ENCODE measurements at places on chromosomes 6 and 20.

DNA sequence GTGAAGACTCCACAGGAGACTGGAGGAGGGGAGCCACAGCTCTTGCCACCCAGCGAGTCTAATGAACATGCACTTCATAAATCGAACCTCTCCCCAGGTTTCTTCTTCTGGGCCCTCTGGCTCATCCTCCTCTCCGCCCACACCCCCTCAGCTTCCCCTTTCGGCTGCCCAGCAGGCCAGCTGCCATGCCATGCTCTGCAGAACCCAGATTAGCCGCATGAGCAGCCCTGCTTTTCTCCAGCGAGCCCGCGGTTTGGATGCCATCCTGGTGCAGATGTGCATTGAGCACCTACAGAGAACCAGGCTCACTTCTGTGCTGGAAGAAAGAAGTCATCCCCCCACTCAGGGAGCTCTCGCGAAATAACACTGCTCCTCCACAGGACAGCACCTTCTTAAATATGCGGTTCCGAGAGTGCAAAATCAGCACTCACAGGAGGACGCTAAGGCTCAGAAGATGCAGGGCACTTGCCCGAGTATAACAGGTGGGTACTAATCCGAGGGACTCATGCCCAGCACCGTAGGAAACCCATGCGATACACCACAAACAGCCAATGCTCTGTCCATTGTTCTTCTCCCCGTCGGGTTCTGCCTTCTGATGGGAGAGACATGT is 143.0 kb upstream of the THBS2 start:
- DNase-seq = no peak

DNA sequence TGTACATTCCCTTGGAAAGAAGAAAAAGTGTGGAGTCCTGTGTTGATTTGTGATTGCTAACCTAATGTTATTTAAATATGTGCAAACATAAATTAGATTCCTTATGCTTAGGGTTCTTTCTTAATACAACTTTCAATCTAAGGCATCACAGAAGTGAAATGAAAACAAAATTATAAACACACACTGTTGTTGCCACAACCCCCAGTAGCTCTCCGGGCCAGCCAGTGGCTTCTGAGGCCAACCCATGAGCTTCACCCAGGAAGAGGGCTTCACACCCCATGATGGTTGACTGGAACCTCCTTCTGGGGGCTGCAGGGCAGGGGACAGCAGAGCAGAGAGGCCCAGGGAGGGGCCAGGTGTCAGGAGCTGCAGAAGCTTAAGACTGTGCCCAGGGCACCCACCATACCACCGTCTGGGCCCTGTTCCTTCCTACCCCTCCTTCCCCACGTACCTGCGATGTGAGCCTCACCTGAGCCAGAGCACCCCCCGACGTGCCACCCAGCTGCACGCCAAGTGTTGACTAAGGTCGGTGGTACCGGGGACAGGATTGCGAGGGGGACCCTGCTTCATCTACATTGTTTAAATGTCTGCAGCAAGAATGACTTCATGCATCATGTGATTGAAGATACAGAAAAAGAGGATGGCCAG is 110.5 kb downstream of the FAM120B start:
- DNase-seq = no peak

GRCh38 chr20:45826381-45827019 is 612 bp downstream of the TNNC2 start:
- DNase-seq = no peak

DNA sequence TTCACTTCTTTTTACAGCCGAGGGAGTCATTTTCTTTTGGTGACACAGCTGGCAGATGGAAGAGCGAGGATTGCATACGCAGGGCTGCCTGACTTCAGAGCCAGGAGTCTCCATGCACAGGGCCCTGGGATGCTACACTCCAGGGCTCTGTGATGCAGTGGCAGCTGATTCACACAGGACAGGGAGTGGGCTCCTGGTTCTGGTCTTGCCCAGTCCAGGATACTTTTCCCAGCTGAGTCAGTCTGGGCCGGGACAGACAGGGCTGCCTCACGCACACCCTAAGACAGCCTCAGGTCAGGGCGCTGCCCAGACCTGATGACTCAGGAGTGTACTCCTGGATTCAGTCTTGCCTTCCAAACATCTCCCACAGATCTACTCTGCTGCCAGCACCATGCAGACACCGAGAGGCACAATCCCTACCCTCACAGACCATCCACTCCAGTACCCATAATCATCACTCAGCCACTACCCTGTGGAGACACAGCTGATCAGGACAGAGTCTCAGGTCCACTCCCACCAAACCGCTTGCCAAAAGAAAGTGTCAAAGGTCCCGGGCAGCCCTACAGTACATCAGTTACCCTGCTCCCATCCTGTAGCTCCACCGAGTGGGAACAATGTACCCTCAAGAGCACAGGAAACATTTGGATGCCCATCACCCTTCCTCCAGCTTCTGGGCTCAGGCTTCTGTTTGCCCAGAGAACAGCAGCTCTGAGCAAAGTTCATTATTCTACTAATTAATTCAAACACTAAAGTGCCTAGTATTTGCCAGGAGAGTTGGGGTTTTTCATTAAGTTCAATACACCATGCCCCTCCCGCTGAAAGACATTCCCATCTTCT is 11.5 kb downstream of the SDC4 start:
- DNase-seq = peak; percentile 45

DNA sequence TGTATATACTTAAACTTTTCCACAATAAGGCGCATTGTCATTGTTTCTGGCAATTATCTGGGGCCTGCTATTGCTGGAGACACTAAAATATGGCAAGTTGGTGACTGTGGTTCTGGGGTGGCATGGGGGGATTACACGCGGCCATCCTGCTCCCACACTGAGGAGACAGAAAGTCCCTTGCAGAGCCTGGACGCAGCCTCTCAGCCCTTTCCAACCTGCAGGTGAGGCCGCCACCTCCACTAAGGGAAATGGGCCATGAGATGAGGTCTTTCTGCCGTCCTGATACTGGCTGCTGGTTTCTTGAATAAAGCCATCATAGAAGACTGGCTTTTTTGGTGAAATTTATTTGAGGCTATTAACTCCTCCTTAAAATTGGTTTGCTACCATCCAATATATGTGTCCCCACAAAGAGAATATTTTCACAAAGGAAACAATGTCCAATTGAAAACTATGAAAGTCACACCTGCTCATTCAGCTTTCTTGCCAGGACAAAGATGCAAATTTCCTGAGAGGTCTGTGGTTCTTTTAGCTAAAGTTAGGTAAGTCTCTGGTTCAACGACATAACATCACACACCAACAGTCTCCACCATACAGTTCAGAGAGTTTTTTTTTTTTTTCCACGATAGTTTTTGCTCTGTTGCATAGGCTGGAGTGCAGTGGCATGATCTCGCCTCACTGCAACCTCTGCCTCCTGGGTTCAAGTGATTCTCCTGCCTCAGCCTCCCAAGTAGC is 13.0 kb downstream of the TXNDC5 start:
- no peak for DNase-seq

DNA sequence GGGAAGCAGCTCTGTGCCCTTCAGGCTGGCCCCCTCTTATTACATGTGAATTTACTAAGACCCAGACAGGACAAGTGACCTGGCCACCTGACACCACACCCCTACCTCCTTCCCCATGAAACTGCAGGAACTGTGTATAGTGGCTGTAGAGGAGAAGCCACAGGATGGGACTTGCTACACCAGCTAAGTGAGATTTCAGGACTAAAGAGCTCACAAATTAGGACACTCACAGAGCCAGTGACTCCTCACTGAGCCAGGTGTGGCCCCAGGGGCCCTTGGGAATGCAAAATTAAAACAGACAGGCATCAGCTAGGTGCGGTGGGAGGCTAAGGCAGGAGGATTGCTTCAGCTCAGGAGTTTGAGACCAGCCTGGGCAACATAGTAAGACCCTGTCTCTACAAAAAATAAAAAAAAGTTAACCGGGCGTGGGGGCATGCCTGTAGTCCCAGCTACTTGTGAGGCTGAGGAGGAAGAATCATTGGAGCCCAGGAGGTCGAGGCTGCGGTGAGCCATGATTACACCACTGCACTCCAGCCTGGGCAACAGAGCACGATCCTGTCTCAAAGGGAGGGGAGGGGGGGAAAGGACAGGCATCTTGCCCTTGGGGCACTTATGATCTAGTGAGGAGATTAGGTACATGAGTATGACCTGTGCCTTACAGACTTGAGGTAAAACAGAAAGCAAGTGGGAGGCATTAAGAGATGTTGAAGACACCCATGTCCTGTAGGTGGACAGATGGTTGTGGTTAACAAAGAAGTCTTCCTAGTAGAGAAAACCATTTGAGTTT is 23.2 kb upstream of the SRF start:
- DNase-seq = no peak

DNA sequence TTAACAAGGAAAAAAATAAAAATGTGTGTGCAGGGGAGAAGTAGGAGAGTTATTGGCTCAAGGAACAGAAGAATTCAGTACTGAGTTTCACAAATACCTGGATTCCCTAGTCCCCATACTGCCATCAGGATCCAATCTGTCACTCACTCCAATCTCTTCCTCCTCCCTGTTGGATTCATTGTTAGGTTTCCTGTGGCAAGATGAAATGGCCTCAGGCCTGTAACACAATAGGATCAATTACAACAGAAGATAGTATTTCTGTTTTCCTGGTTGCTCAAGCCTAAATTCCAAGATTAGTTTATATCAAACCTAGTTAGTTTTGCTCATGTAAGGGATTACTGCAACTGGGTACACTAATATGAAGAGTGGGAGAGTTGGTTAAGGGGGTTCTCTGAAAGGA is 24.4 kb downstream of the HCRTR2 start:
- DNase-seq = no peak
